ENCODE measurements at places on chromosomes 5 and 9.

- no peak for DNase-seq
Observed at GRCh38 chr9:134033516-134034214, 8.4 kb downstream of the BRD3OS start.

DNA sequence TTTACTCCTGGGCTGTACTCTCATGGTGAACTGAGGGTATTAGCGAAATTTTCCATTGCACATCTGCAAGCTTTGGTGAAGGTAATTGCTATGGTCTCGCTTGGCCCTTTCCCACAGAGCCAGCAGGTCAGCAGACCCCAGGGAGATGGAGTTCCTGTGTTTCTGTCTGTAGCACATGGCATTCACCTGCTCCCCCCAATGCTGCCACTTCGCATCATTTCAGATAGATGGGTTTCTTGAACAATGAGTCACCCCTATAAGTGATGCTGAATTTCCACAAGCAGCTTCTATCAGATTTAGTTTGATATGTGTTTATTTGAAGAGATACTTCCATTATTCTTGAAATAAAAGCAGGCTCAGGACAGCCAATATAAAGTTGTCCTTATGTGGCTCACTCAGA is 117.8 kb downstream of the ERCC6L2 start:
- no peak for DNase-seq

DNA sequence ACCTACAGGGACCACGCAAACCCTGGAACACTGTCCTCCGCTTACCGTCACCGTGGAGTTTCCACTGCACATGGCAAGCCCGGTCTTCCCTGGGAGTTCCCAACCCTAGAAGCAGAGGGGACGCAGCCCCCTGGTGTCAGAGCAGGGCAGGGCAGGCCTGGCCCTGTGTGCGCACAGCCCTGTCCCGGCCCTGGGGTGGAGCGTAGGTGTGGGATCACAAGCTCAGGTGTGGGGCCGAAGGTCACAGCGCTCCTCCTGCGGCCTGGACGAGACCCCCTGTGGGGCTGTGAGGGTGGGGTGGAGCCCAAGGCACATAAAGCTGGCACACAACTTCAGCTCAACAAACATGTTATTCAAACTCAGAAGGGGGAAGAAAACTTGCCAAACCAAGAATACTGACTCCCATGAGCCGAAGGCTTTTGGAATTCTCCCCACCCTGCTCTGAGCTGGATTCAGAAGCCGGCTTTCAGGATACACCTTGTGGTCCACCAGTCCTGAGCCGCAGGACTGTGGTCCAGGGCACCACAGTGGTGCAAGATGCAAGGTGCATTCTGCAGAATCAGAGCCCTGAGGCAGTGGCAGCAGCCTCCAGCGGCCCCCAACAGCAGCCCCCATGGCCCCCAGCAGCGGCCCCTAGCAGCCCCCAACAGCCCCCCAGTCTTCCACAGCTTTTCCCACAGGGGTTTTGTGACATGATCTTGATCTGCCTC is 11.8 kb upstream of the EXOC3 start:
- peak; percentile 14 for DNase-seq

DNA sequence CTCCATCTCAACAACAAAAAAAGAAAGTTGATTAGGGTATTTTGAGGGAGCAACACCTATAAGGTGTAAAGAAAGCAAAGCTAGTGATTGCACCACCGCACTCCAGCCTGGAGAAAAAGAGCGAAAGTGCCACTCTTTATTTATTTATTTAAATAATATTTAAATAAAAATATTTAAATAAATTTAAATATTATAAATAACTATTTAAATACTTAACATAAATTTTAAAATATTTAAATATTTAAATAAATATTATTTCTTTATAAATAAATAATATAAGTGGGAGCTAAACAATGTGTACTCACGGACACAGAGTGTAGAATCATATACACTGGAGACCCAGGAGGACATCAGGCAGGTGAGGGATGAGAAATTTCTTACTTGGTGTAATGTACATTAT is 64.4 kb upstream of the TRIO start:
- DNase-seq: no peak

DNA sequence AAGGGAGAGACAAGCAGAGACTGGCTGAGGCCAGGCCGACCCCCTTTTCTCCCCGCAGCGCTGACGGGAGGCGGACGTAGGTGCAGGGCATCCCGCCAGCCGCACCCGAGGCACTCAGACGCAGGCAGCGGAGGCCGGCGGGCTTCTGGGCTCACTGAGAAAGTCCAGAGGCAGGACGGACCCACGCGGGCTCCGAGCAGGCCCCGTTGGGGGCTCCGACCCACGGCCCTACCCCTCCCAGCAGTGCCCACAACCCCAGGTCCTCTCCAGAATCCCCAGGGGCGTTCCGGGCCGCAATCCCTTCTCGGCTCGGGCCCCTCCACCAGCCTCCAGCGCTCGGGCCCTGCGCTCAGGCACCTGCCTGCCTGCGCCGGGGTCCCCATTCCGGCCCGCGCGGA is 543 bp downstream of the MTMR12 start:
- DNase-seq: peak; percentile 19

DNA sequence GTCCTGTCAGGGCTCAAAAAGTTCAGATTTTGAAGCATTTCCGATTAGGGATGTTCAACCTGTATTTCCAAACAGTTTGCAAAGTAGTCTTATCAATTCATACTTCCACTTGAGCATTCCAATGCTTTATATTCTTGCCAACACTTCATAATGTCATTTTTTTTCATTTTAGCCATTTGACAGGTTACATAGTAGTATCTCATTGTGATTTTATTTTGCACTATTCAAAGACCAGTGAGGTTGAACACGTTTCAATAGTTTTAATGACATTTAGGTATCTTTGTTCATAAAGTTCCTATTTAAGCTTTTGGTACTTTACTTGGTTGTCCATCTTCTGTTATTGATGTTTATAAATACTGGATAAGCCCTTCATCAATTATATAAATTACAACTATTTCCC is 71.4 kb downstream of the CEP120 start:
- DNase-seq: no peak

DNA sequence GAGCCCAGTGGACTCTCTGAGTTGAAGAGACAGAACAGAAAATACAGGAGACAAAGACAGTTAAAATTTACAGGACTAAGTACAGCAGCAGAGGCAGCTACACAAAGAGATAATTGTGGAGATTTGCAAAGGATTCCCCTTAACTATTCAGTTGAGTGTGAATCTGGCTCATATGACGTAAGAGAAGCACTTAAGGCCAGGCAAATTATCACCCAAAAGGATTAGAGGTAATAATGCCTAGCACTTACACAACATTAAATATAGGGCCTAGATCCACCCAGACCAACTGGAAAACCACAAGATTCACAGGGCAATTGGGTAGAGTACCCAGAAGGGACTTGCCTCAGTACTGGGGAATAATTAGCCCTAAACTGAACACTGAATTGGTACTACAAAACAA is 41.3 kb downstream of the ADAMTS6 start:
- no peak for DNase-seq

DNA sequence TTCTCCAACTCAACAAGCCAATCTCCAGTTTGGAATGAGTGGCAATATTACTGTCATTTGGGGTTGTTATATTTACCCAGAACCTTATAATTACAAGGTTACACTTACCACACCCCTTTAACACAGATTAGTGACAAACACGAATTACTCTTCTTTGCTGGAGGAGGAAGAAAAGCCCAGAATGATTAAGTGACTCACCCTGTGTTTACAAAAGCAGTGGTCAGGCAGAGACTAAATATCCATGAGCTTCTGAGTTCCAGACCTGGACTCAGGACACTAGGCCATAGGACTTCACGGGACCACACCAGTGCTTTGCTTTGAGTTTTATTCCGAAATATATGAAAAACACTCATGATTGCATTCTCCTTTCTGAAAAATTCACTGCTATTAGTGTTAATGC is 370.8 kb downstream of the TLE1 start:
- DNase-seq: no peak

DNA sequence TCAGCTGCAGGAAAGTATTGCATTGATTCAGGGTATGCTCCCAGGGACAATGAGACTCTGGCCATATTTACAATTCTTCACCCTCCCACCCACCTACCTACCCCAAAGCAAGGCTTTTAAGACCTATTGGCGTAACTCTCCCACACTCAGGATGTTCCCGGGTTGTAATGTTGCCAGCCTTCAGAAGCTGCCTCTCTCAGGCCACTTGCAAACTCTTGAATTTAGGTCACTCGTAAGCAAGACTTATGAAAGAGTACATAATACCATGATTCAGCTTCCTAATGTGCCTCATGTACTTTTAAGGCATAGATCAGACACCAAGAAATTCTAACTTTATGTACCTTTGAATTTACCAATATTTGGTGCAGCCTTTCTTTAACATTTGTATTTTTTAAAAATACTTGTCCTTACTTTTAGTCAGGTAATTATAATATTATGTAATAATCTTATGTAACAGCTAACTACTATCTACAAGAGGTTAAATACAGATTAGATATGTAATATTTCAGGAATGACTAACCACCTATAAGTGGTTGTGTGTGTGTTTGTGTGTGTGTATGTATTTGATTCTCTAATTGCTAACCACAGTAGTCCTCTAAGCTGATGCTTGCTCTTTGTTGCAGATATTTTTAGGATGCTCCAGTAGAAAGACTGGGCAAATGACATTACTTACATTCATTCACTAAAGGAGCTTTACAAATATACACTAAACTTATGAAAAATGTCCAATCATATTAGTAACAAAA is 630.5 kb upstream of the MEF2C start:
- no peak for DNase-seq

DNA sequence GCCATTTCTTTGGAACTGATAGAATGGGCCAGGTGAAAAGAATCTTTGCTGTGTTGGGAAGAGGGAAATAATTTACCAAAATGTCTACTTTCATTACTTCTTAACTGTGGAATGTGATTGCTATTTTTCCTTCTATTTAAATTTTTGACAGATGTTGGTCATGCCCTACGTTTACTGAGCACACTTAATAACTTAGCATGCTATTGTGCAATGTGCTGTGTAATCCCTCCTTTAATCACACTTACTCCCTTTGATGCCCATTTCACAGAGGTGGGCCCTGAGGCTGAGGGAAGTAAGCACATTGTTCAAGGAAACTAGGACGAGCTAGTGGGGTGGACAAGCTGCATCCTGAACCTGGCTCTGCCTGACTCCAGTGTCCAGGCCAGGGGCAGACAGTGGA is 47.8 kb upstream of the INSYN2B start:
- DNase-seq: no peak

DNA sequence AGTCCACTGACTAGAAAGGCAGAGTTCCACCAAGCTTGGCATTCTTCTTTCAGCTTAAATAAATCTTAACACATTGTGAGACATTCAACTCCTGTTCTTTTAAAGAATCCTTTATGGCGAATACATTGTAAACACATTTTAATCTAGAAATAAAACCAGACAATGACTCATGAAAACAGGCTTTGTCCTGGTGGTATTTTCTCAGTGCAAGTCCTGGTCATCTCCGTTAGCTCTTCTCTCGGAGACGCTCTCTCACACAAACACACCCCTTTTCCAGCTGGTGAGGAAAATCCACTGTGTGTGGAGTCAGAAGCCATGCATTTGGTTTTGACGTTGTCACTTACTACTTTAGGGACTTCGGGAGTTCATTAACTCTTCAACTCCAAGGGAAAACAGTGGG is 140.4 kb downstream of the AUH start:
- no peak for DNase-seq

DNA sequence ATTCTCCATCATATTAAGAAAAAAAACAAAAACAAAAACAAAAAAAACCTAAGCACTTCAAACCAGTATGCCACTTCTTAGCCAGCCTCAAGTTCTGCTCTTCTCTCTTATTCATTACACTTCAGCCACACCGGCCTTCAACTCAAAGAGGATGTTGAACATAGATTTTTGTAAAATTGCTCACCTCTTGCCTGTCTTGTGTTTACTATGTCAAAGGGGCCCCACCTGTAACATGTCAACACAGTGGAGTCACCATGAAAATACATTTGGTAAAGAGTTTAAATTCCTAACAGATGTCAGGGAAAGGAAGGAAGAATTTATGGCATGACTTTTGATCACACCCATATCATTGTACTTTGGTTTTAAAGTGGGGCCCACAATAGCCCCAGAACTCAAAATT is 121.1 kb upstream of the GHR start:
- no peak for DNase-seq

DNA sequence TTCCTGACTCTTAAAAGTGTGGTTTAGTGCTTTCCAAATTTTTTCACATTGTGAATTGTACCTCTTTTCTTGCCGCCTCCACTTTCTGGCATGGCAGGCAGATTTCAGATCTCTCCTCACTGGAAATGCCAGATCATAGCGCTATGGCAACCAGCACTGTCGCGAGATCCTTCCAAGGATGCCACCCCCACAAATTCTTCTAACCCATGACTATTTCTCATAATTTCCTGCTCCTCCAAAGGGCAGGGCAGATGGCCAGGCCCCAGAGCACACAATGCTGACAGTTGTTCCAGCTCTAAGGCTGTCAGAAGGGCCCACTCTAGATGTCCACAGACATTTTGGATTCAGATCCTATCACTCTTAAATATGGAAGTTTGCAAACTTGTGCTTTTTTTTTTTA is 446.2 kb upstream of the RIOK2 start:
- DNase-seq: no peak

- no peak for DNase-seq
Observed at GRCh38 chr5:134328619-134329018, 38.4 kb downstream of the CDKL3 start.

DNA sequence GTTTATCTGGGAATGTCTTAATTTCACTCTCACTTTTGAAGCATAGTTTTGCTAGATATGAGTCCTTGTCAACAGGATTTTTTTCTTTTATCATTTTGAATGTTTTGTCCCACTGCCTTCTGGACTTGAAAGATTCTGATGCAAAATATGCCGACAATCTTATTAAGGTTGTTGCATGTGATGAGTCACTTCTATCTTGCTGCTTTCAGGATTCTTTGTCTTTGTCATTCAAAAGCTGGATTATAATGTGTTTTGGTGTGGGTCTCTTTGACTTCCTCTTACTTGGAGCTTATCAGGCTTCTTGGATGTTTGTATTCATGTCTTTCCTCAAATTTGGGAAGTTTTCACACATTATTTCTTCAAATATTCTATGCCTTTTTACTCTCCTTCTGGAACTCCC is 33.8 kb downstream of the PLEKHG4B start:
- no peak for DNase-seq

DNA sequence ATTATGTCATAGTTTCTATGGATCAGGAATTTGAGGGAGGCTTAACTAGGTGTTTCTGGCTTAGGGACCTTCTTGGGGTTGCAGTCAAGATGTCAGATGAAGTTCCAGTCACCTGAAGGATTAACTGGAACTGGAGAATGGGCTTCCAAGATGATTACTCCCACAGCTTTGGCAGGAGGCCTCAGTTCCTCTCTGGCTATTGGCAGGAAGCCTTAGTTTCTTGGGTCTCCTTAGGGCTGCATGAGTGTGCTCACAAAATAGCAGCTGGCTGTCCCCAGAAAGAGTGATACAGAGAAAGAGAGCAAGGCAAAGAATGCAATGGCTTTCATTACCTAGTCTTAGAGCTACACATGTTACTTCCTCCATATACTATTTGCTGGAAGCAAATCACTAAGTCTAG is 138.1 kb upstream of the TLE4 start:
- no peak for DNase-seq
